ENCODE measurements at places on chromosomes 4 and X.

DNA sequence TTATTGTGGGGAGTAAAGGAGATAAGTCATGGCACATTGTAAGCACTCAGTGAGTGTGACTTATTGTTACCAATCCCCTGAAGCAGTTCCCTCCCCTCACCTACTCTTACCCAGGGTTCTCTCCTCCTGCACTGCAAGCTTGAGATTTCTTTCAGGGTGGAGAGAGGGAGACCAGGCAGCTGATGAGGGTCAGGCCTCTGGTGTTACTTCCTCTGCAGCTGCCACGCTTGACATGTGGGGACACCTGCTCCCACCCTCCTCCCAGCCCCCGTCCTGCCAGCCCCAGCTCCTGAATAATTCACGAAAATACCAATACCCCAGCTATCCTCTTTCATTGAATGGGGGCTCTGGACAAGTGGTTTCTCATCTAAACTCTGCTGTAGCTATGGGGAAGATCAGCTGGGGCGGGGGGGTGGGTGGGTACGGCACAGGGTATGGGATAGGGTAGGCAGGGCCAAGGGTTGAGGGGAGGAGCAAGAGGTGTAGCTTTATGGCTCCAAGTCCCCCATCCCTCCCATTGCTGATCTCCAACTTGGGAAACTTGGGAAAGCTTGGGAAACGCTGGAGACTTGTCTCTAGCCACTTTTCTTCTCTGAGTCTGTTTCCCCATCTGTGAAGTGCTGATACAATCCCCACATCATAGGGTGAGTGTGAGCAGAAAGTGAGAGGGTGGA lies 148.5 kb upstream of the PJA1 start:
- no peak for DNase-seq

- DNase-seq: no peak
Observed at GRCh38 chrX:115311139-115311538, 21.6 kb downstream of the LUZP4 start.

DNA sequence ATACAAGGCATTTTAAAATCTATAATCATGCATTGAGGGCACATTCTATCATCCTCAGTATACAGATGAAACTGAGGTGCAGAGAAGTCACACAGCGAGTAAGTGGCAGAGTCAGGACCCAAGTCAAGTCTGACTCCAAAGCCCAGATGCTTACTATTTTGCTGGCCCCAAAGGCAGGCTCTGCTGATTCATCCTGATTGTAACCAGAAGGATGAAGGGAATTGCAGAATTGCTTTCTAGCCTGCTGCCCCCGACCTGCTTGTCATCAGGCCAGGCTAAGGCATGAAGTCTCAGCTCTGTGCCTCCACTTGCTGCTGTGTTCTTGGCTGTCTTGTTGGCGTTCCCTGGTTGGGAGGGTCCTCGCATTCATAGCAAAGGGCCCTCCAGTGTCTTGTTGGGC lies 62.7 kb downstream of the SLC9A6 start:
- no peak for DNase-seq

DNA sequence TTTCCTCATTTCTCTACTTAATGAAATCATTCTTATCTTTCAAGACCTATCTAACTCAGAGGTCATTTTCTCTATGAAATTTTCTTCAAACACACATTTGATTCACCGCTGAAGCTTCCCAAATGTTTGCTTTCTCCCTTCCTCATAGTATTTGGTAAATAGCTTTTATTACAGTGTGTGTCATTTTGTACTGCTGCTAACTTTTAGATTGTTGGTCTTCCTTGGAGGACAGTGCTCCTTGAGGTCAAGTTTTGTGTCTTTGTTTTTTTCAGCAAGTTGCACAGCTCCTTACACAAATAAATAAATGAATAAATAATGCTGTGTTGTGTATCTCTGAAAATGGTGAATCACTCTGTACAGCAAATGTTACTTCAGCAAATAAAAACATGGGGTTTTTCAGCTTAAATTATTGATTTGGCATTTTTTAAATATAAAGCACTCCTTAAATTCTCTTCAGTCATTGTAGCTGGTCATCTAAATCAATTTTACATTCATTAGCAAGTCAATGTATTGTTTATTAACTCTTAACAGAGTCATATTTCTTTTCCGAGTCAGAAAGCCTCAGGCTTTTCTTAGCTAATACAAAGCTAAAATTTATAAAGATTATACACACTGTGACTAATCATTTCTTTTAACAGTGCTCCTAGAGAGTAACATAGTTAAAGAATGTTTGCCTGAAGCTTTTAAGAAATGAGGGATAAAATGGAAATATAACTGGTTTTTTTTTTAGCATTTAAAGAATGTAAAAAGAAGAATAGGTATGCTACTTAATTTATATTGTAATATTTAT lies 30.1 kb upstream of the MAD2L1 start:
- no peak for DNase-seq

GRCh38 chr4:158444621-158445020 lies 77.1 kb upstream of the RXFP1 start:
- no peak for DNase-seq

DNA sequence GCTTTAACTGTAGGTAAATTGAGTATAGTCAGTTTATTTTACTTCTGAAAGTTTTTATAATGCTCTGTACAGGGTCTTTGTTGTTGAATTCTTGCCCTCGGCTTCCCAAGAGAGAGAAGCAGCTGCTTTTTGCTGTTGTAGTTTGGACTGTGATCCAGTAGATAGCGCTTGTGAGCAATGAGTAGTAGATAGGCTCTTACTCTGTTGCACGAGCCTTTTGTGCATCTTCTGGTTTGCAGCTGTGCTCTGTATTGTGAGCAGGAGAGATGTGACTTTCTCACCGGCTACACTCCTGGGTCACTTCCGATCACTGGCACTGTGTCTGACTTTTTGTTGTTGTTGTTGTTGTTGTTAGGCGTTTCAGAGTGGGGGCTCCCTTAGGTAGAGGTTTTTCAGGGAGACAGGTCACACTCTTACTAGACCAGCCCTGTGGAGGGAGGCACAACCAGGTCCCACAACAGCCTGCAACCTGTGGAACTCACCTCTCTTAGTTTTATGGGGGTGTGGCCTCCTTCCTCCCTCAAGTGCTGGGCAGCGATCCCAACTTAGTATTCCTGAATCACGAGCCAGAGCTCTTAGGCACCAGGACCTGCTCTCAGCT lies 822.1 kb upstream of the GALNTL6 start:
- no peak for DNase-seq

GRCh38 chr4:29278585-29278984 lies 1441.6 kb upstream of the PCDH7 start:
- DNase-seq: no peak

DNA sequence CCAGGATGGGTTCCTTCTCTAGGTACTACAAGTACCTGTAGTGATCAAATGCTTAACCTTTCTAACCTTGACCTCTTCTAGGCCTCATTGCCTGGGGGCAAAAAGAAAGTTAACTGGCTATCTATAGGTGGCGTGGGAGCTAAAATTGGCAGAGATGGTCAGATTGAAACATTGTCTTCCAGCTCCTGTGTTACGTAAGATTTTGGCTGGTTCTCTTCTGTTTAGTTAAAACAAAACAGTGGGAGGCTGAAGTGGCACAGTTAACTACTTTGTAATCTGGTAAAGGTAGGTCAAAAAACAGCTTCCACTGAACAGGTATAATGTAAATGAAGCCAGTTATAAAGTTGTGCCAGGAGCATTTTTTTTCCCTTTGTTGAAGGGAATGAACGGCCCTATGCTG lies 115.2 kb downstream of the MBNL3 start:
- no peak for DNase-seq

GRCh38 chr4:61245069-61245714 lies 45.1 kb downstream of the ADGRL3 start:
- DNase-seq: no peak

GRCh38 chrX:12978205-12979025 lies 3.5 kb downstream of the TMSB4X start:
- no peak for DNase-seq

GRCh38 chr4:153440475-153440874 lies 25.7 kb upstream of the TMEM131L start:
- no peak for DNase-seq

- DNase-seq: no peak
Observed at GRCh38 chr4:115865736-115866135, 752.3 kb upstream of the NDST4 start.

GRCh38 chrX:9355739-9356138 lies 109.1 kb upstream of the TBL1X start:
- no peak for DNase-seq

GRCh38 chr4:100879471-100879870 lies 361.6 kb upstream of the EMCN start:
- no peak for DNase-seq

GRCh38 chr4:150145090-150145945 lies 67.1 kb downstream of the DCLK2 start:
- DNase-seq: no peak

GRCh38 chr4:25113915-25114904 lies 46.0 kb downstream of the SEPSECS start:
- DNase-seq: no peak

DNA sequence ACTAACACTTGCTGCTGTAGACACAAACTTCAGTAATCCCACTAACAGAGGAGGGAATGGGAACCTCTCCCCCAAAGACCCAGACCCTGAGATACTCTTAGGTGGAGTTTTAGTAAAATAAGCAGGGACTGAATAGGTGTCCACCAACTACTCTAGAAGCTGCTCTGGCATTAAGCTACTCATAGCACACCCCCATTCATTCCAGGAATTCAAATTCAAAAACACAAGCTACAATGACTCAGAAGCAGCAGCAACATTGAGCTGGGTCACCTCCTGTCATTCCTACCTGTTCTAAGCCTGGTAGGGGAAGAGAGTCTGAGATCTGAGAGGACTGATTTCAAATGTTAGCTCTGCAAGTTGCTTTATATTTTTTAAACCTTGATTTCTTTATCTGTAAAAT lies 135.4 kb upstream of the FRMPD4 start:
- DNase-seq: no peak

- no peak for DNase-seq
Observed at GRCh38 chrX:74509989-74510388, 88.7 kb downstream of the SLC16A2 start.

DNA sequence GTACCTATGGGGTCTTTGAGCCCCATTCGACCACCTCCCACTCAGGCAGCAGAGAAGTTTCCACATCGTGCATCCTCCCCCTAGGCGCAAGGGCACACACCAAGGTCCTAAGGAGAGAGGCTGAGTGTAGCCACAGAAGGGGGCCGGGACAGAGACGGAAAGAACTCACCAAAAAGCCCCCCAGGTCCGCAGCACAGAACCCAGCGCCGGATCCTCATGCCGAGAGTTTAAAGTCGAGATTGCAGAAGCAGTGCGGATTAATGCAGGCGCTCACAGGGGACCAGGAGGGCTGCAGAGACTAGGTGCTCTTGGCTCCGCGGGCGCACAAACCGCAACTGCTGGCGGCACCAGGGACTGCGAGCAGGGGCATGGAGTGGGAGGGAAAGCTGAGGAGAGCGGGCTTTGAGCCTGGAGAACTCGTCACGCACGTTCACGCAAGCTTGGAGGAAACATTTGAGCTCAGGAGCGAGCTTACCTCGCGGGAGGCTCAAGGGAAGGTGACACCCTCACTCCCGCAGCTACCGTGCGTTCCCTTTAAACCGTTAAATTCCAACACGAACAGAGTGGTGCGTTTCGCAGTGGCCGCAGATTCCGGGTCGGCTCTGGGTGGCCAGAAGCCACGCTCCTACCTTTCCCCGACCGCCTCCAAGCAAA lies 8.5 kb downstream of the NKX3-2 start:
- DNase-seq: no peak

GRCh38 chrX:2342281-2342688 lies 158.5 kb downstream of the DHRSX start:
- DNase-seq: no peak

DNA sequence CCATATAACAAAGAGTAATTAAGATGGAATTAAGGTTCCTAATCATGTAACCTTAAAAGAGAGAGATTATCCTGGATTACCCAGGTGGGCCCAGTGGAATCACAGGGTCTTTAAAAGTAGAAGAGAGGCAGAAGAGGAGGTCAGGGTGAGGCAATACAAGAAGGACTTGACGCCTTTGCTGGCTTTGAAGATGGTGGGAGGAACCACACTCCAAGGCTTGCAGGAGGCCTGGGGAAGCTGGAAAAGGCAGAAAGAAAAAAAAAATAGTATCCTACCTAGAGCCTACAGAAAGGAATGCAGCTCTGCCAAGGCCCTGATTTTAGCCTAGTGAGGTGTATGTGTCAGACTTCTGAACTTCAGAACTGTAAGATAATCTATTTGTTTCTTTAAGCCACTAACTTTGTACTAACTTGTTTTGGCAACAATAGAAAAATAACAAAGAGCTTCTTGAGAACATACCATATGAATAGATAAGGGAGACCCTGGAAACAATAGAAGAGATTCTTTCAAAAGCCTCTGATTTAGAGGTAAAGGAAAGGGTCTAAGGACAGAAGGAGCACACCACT lies 229.9 kb upstream of the TTC29 start:
- no peak for DNase-seq

DNA sequence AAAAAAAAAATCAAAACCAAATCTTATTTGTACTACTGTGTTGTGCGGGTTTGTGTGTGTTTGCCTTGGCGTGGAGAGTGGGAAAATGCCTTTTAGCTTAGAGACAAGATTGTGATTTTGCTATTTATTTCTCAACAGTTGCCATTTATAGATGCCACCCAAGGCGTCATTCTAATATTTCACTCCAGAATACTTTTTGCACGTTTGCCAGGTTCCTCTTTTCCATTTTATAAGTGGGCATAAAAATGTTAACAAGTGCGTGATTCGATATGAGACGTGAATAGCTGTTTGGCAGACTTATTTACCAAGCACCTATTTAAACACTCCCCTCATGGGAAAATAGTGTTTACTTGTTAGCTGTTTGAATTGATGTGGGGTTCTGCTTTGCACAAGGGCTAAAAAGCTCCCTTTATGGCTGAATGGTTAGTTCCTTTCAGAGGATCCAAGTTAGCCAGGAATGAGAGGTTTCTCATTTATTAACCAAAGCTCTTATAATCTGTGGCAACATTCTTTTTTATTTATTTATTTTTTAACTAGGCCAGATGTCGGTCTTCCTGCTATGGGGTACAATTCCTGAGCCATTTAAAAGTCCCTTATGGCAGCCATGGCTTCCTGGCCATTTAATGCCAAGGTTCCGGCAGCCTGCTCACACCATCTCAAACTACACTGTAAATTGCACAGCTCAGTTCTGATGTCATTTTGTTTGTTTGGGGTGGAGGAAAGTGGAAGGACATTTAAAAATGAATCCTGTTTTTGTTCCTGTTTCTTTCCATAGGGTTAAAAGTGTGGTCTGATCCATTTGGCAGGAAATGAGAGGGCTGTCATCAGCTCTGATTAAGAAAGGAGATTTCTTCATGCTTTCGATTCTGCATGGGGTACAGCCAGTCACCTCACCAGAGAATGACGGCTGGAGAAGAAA lies 14.6 kb downstream of the SMIM20 start:
- no peak for DNase-seq

GRCh38 chrX:16185725-16186136 lies 18.4 kb downstream of the MAGEB17 start:
- no peak for DNase-seq

- no peak for DNase-seq
Observed at GRCh38 chrX:101605728-101606127, 12.1 kb downstream of the ARMCX6 start.

Measured in stimulated activated CD4-positive, alpha-beta T cell treated with anti-CD3 and anti-CD28 coated beads, TNF-alpha, amount 100 ng/mL, for 48 hours (primary cell).